ENCODE measurements at places on chromosomes 3 and 15.

DNA sequence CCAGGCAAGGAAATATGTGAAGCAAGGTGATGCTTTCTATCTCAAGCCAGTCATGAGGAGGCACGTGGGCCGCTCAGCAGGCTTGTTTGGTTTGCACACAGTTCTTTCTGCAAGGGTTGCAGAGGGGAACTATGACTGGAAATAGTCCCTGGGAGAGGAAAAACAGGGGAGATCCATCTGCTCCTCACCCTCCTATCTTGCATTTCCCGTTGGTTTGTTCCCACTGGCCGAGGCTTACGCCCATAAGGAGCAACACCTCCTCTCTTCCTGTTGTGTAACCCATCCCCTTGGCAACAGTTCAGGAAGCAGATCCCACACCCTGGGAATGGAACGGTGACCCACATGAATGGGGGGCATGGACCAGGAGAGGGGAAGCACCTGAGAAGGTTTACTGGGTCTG lies 72.1 kb upstream of the MAGI1 start:
- DNase-seq = no peak

DNA sequence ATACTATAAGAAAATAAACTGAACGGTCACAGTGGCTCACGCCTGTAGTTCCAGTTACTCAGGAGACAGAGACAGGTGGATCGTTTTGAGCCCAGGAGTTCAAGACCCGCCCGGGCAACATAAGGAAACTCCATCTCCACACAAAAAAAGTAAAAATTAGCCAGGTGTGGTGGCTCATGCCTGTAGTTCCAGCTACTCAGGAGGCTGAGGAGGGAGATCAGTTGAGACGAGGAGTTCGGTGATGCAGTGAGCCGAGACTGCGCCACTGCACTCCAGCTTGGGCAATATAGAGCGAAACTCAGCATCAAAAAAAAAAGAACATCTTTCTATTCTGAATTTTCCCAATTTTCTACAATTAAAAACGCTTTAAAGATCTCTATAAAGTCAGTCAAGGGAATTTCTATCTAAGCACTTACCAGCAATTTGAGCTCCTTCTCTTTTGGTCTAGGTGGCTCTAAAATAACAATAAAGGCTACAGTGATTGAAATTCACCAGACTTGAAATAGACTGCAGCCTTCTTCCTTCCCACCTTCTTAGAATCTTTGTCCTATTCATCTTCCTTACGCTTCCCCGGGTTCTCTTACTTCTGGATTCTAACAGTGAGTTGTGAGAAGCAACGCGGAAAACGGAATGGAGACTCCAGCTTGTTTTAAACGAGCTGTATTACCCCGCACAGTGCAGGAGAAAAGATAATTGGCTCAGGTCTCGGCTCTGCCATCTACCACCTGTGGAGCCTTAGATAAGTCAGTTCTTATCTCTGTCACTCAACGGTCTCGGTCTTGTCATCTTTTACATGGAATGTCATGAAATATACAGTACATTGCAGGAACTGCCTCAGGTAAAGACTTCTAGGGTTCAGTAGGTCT lies 812 bp upstream of the SEC62 start:
- DNase-seq = no peak

- no peak for DNase-seq
Observed at GRCh38 chr3:111229301-111229700, 157.7 kb downstream of the NECTIN3 start.

- no peak for DNase-seq
Observed at GRCh38 chr15:63891768-63892133, 58.0 kb upstream of the HERC1 start.

DNA sequence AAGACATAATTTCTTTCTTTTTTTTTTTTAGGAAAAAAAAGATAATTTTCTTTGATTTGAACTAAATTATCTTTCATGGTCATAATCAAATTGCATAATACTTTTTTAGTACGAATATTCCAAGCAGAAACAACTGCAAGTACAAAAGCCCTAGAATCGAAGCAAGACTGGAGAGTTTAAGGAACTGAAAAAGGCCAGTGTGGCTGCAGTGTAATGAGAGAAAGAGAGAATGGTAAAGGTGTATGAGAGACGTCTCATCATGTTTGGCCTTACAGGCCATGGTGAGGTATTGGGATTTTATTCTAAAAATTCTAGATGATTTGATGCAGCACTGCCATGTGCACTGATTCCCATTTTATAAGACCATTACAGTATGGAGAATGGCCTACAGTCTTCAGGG lies 180.9 kb downstream of the SUCNR1 start:
- no peak for DNase-seq

DNA sequence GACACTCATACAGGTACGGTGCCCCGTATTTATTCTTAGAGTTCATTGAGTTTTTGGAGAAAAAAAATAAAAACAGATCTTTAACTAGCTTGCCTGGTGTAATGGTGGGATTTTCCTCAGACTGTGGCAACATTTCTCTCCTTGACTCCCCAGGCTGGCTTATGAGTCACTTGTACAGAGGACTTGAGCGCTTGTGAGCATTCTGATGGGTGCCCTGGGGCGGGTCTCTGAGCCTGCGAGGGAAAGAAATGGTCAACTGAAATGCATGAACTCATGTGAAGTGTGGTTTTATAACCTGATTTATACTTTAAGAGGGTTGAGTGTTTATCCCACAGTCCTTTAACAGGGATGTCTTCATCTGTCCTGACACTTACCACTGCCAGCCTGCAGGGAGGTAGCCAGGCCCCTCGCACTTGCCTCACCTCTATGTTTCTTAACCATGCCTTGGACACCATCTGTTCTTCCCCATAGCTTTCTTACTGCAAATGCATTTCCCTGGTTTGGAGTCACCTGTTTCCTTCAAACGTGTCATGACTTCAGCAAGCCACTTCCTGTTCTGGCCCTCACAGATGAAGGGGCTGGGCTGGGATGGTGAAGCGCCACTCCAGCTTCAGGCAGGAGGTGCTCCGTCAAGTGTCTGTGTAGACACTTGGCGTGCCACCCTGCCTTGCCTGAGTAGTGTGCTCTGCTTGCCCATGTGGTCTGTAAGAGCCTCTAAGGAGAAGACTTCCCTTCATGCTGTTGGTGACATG lies 118.7 kb downstream of the PDE8A start:
- DNase-seq = no peak

Measured in AG09309 (cell line).